ENCODE measurements at places on chromosomes 5 and 9.
A peak's percentile ranks its signal among the peaks of the same experiment; 100 is the strongest.

DNA sequence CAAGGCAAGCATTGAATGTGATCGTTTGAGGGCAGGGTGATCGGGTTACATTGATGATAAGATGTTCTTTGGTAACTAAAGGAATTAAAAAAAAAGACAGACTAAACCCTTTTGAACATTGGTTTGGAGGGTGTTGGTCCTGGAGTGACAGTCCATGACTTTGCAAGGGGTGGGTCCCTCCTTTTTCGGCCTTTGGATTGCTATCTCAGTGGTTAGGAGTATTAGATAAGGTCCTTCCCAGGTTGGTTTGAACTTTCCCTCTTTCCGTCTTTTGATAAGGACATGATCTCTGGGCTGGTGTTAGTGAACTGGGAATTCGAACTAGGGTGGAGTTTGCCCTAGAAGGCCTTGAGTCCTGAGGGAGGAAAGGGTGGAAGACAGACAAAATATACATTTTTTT, 5.4 kb upstream of the ABO start:
- DNase-seq, result no peak

- no peak for DNase-seq
These were observed 4.5 kb downstream of the RAB14 start for GRCh38 chr9:121197132-121197531.

DNA sequence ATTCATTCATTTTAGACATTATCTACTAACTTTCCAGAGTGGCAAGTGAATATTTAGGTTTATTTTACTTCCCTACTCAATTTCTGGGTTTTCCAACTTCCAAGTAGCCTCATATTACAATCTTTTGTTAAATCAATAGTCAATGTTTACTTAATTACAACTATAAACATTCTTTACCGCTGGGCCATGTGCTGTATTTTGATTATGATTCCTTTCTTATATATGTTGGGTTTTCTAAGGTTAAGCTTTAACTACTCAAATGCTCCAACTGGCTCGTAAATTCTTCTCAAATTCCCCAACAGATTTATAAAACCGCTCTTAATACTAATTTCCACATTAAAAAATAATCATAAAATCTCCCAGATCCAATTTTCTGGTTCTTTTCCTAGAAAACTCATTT, 110.1 kb upstream of the ABCA1 start:
- DNase-seq, result no peak

- DNase-seq, result no peak
These were observed 1.9 kb downstream of the RAI14 start for GRCh38 chr5:34657988-34658387.

DNA sequence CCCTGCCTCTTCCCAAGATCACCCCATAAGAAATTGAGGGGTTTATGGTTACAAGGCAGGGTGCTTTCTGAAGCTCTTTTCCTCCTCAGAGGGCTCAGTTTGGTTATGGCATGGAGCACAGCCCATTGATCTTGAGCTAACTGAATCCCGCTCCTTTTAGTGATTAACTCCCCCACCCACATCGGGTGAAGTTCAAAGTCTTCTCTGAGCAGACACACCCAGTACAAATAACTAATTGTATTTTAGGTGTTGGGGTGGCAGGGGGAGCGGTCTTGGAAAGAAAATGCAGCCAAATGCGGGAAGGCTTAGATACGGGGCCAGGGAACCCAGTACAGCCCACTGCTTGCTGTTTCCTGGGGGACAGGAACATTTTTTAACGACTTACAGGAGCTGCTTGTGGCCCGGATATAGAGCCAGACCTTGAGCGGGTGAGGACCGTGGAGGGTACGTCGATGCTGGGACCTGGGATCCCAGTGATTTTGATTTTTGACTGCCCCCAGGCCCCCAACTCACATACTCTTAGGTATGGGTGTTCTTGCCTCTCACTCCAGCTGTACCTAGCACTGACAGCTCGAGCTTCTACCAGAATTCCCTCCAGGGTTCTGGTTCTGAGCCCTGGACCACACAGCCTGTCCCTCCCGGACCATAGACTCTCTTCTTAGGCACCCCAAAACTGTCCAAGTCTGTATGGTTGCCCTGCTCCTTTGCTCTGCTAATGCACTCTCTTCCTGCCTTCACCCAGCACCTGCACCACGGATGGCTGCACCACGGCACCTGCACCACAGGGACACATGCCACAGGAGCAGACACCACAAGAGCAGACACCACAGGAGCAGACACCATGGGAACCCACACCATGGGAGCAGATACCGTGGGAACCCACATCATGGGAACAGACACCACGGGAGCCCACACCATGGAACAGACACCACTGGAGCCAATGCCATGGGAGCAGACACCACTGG, 18.3 kb upstream of the RXRA start:
- no peak for DNase-seq

- DNase-seq, result peak; percentile 12
These were observed 264.3 kb downstream of the ARRDC3 start for GRCh38 chr5:91118796-91119195.

DNA sequence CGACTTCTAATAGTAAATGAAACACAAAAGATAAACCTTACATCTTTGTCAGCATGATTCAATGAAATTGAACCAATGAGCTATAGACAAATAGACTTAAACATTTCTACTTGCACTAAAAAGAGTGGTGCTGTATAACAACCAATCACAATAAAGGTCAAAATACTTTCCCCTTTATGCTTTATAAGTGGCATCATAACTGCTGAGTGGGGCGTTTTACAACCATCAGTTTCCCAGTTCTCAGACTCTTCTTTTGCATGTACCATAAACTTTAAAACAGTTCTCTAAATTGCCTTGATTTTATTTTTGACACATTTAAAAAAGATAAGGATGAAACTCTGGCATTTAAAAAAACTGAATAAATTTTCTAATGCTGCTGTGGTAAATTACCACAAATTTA, 356.2 kb downstream of the NNT start:
- no peak for DNase-seq
